ENCODE measurements at places on chromosomes 3 and 15.

GRCh38 chr3:189355481-189356201, 183.9 kb downstream of the TPRG1 start:
- no peak for DNase-seq

DNA sequence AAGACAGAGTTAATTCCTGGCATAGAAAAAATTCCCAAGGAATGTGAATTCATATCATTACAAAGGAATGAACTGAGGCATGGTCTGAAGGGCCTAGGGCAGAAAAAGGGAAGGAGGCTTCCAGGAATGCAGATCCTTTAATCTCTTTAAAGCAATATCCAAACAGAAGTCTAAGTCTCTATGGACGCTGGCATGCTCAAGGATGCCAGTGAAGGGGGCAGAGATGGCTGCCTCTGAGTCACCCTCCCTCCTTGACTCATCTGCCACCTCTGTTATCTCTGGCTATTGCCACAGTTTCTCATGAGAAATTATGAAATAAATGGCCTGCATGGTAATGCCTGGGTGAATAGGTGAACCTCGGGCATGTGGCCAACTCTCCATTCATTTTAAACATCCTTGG, 96.3 kb upstream of the BCL6 start:
- no peak for DNase-seq

DNA sequence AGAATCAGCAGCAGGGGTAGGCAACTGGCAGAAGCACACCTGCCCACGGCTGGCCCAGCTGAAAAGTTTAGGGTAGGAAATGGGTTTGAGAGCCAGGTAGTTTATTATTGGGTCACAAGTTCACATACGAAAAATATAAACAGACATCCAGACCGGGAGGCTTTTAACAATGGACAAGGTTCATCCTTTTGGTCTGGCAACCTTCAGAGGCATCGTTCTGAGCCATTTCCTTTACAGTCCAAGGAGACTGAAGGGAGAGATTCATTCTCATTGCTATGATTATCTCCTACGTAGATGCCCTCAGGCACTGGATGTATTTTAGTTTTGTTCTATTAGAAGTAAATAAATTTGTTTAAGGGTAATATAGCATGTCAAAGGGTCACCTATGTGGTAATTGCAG, 248.0 kb upstream of the THBS1 start:
- no peak for DNase-seq

DNA sequence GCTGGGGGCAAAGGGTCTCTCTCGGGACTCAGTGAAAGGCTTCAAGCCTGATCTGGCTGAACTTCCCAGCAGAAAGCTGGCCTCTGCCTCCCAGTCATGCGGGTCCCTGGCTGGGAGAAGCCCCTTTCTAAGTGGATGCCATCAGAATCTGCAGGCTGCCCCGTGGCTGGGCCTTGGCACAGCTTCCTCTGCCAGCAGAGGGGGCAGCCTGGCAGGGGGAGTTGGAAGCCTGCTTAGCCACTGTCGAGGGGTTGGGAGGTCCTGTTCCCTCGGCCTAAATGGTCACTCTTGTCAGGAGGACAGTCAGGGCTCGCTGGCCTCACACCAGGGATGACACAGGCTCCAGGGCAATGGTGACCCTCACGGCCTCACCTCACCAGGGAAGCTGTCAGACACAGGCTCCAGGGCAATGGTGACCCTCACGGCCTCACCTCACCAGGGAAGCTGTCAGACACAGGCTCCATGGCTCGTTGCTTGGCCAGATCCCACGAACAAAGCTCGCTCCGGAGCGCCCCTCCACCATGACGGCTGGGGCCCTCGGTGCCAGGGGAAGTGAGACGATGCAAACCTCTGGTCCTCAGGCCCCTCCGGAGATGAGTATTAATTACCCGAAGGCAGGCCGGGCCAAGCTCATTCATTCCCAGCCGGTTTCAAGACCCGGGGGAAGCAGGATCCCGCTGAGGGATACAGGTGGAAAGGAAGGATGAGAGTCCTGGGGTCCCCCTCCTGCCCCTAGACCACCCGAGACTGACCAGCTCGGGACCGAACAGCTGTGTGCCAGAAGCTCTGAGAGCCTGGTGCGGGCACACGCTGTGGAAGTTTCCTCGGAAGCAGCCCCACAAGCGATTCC, 151.0 kb downstream of the CHSY1 start:
- DNase-seq: no peak

DNA sequence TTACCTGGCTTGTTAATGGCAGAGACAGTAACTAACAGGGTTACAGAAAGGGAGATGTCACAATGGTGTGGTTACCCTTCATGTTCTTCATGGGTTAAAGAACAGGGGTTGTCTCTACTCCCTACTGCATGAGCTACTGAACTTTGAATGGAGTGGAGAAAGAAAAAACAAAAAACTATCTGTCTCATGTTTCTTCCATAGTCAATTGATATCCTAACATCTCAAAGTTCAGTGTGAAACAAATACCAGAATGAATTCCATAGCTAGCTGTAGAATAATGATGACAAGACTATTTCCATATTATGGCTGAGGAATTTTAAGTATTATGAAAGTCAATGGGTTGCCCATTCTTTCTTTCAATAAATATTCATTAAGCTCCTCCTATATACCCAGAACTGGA, 161.3 kb upstream of the LPP start:
- DNase-seq: no peak
